Esophagus mucosa (tissue), 1 donor: ENCODE measurements at places on chromosomes 5 and 9. TPM values are rescaled to one million over a fixed set of nuclear protein-coding genes. Genes with fewer than 3 reads are reported as not detected.

OBP2A gene
- total RNA-seq = not detected

DNA sequence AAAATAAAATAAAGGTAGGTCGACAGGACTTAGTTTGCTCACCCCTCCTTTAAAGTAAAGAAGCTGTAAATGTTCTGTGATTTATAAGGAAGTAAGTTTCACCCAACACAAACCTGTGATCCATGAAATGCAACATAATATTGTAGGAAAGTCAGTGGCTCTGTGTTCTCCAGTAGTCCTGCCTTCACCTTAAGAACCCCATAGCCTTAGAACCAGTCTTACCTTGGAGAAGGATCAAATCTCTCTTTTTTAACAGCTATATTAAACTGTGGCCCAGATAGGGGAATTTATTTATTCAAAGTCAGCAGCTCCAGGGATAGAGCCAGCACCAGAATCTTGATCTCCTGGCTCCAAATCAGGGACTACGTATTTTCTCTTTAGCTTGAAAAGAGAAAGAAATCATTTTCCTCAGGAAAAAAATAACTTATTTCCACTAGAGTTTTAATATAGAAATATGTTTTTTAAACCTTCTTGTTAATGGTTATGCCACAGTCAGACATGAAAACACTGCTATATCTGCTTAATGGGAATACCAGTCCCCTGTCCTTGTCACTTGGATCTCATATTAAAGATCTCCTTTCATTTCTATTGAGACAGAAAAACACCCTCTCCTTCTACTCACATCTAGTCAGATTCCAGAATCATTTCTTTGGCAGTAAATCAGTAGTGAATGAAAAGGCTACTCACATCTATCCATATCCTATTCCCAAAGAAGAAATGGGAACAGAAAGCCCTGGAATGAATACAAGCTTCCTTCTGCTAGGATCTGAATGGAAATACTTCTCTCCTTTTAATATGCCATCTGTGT lies 269.2 kb upstream of the TNC start:
- no peak for ATAC-seq

TYRP1 gene
- total RNA-seq = not detected

GRCh38 chr5:132090107-132090506 lies 16.5 kb downstream of the CSF2 start:
- ATAC-seq = peak; percentile 16

SLC6A18 gene
- not detected for total RNA-seq

DNA sequence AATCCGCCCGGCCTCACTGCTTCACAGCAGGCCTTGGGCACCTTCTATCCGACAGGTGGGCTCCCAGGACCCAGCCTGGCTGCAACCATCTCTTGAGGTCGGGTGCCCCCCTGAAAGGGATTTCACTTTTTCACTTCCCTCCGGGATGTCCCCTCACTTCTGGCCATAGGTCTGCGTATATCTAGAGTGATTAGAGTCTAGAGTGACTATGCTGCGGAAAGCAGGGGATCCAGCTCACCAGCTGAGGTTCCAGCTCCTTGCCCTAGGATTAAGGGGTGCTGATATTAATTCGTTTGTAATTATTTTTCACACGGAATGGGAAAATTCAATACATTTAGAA lies 3.1 kb downstream of the DMRT2 start:
- no peak for ATAC-seq

GRCh38 chr5:60352992-60353599 lies 346.9 kb downstream of the DEPDC1B start:
- ATAC-seq = no peak

DNA sequence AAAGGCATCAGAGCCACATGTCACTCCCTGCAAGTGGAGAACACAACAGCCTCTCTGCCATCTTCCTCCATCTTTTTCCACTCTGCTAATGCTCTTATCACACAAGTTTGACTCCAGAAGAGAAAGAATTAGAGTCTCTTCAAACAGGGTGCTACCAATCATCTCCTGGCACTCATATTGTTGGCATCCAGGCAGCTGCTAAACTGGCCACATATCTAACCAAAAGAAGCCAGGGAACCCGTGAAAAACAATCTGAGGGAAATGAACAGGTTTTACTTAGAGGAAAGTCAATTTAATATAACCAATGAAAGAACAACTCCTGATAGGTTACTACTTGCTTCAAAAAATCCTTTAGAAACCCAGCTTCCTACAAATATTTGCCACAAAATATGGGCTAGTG lies 117.2 kb downstream of the SLC25A46 start:
- ATAC-seq = no peak

- ATAC-seq = no peak
Measured at GRCh38 chr5:160159991-160160792, 40.9 kb upstream of the PWWP2A start.

HAPLN1 gene
- not detected for total RNA-seq
